PC-9 (cell line): ENCODE measurements at places on chromosomes 4 and X. TPM values are rescaled to one million over a fixed set of nuclear protein-coding genes. Genes with fewer than 3 reads are reported as not detected.

GRCh38 chr4:14636563-14636962 lies 365.7 kb upstream of the CPEB2 start:
- no peak for DNase-seq

GAGE12H gene
- total RNA-seq, result not detected in 2 replicates

- DNase-seq, result no peak
Measured at GRCh38 chr4:8039290-8039689, 99.6 kb upstream of the AFAP1 start.

DNA sequence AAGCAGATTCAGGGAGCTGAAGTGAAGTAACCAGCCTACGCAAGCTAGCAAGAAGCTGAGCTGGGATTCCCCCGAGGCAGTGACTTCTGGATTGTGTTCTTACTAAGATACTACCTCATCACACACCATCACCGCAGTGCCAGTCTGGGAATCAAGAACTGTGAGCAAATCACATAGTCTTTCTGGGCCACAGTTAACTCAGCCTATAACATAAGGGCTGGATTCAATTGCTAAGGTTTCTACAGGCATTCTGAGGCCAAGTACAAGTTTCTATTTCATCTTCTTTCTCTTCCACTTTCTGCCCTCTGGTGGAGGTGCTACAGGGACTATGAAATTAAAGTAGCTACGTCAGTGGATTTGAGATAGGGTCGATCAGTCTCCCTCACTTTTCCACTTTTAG lies 1.4 kb upstream of the CORIN start:
- DNase-seq, result no peak

SORCS2 gene
- total RNA-seq, result 20.7 and 25.8 TPM in 2 replicates
